ENCODE measurements at places on chromosomes 13 and 19.
A peak's percentile ranks its signal among the peaks of the same experiment; 100 is the strongest.

DNA sequence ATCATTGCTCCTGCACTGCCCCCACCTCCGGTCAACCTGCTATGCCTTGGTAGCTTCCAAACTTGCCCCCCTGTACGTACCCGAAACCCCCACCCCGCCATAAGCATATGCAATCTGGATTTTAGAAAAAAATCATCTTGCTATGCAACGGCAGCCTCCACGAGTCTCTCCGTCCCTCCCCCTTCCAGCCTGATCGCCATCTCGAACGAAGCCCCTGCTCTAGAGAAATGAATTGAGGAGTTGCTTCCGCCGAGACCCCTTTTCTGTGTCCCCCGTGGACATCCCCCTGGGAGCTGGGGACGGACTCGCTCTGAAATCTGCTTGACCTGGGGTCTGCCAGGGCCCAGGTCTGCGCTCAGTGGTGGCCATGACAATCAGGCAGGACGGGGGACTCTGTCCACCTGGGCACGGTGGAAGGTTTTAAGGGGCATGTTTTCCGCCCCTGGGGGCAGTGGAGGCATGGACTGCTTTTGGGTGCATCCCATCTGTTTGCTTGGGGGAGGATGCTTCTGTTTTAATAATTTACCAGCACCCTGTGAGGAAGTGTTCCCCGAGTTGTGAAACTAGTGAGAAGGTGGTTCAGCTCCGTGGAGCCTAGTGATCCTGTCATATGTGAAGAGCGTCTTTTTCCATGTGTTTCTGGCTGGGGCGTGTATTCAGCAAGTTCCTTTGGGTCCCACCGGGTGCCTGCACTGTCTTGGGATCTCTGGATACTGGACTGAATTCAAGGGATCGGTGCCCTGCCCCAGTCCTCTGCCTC, 1.0 kb downstream of the KDM4B start:
- no peak for DNase-seq

DNA sequence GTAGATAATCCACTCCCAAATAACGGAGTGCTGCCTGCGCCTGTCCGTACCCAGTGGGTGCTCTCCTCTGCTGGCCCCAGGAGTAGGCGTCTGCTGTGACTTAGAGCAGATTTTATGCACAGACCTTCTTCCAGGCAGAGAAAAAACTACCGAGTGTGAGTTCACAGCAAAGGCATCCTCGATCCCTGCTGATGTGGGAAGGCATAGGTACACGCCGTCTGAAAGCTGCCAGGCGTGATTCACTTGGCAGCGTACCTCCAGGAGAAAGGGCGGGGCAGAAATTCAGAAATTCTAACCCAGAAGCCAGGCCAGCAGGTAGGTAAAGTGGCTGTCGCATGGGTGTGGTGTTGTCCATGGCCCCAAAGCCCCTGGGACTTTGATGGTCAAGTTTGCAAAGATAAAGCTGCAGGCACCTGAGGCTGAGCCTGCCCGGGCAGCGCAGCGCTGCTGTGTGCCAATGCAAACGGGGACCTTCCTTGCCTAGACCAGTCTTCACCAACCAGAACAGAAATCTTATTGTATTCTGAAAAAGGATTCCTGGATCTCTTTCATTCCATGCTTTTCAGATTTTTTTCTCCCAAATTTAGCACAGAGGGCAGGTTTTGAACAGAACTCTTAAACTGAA, 36.3 kb downstream of the COL4A2 start:
- no peak for DNase-seq

- no peak for DNase-seq
These were observed 3.8 kb upstream of the WDR18 start for GRCh38 chr19:980133-980998.

DNA sequence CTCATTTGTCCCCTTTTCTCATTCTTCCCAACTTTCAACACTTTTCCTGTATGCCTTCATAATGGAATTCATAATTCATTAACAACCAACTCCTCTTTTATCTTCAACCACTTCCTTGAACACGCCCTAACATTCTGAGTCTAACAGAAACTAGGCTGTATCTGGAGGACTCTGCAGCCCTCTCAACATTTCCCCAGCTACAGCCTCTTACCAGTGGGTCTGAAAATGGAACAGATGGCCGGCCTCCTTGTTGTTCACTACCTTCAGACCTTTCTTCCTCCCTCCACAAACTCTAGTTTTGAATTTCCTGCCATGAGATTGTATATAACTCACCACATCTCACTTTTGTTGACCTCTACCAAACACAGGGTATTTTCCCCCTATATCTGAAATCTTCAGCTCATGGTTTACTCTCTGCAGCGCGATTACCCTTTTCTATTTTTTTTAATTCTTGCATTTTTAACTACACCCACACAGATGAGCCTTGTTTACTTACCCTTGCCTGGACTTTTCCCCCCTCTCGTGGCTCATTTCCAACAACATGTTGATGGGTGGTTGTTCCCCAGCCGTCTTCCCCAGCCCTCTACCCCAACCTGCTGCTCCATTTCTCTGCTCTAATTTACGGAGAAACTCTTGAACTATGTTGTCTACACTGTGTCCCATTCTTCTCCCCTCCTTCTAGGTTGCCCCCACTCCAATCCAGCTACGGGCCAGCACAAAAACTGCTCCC, 846 bp downstream of the ZNF790 start:
- no peak for DNase-seq

DNA sequence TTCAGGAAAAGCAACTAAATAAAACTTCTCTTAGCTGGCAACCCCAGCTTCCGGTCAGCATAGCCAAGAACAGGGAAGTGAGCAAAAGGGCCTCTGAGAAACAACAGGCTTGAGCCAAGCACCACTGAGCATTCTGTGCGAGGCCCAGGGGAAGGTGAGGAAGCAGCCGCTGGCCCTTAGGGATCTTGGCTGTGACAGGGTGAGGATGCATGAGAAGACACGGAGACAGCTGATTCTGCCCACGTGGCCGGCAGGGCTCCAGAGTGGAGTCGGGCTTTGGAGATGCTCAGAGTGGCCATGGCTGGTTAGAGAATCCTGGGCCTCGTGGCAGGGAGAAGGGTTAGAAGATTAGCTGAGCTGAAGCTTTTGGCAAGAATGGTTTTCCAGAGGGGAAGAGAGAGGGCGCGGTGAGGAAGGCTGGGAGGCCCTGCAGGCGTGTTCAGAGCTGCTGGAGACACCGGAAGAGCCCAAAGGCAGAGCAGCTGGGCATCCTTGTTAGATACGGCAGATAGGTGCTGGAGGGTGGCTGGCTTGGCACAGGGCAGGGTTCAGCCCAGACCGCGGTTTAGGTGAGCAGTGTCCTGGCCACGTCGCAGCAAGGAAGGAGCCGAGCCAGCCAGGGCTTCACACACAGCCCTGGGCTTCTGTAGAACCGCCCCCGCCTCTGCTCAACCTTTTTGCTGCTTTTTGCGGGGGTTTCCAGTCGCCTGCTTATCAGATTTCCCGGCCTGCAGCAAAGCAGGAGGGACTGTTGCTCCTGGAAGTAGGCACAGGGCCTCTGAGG, 17.3 kb downstream of the UPF1 start:
- no peak for DNase-seq

DNA sequence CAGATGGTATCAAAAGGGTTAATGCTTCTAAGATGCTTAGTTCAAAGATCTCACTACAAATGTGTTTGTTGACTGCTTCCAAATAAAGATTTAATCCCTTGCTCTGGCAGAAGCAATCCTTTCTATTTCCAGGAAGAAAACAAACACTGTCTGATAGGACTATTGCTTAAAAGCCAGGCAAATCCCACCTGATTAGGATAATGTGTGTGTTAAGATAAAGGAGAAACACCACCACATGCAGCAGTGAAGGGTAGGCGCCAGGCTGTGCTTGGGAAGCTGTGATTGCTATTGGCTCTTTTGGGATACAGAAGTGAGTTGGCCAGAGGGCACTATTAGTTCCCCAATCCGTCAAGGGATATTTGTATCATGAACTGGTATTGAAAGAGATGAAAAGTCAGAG, 62.8 kb upstream of the LRCH1 start:
- no peak for DNase-seq

DNA sequence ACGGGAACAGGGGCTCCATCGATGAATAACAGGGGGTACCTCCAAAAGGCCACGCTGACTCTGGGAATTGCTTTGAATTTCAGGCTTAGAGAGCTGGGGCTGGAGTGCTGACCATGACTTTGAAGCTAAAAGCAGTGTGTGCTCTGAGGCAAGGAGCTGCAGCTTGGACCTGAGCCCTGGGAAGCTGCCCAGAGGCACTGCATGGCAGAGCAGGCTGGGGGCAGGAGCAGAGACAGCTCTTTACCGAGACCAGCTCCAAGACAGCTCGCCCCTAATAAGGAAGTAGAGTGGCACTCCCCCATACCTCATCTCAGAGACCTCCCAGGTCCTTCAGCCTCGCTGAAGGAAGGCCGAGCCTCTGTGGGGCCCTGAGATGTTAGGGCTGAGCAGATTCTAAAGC, 200.2 kb downstream of the COL4A1 start:
- DNase-seq, result no peak

- no peak for DNase-seq
These were observed 26.6 kb upstream of the ZMYM5 start for GRCh38 chr13:19890030-19890429.

DNA sequence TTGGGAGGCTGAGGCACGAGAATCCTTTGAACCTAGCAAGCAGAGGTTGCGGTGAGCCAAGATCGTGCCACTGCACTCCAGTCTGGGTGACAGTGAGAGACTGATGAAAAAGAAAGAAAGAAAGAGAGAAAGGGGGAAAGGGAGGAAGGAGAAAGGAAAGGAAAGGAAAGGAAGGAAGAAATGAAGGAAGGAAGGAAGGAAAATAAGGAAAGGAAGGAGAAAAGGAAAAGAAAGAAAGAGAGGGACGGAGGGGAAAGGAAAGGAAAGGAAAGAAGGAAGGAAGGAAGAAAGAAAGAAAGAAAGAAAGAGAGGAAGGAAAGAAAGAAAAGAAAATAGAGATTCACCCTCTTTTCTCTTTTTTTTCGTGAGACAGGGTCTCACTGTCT, 8.7 kb downstream of the PDE4A start:
- DNase-seq, result no peak

- no peak for DNase-seq
These were observed at the start of gene EBI3 for GRCh38 chr19:4229179-4229931. Gene EBI3, plus strand, starts transcription at chr19:4229523. Its CDS starts 28 bp downstream, at chr19:4229551.

- no peak for DNase-seq
These were observed 3.5 kb upstream of the SLITRK5 start for GRCh38 chr13:87667686-87668085.

- no peak for DNase-seq
These were observed 169.5 kb upstream of the UFM1 start for GRCh38 chr13:38180126-38180525.

DNA sequence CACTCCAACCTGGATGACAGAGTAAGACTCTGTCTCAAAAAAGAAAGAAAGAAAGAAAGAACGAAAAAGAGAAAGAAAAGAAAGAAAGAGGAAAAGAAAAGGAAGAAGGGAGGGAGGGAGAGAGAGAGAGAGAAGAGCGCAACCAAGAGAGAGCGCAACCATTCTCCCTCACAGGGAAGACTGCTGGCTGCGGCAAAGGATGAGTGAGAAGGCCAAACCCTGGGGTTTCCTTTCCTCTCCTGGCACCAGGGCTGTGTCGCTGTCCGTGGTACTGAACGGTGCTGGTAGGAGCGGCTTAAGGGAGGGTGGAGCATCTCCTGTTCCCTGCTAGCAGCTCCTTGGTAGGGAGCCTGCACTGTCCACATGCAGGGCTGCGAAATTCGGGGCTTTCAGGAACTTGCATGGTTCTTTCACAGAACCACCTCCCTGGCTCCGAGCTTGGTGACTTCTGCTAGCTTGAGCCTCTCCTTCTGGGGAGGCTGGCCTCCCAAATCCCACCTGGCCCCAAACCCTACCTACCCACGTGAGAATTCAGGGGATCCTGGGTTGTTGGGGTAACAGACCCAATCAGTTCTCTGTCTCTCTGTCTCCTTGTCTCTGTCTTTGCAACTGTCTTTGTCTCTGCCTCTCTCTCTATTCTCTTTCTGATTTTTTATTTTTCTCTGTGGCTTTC, 51.1 kb upstream of the ZNRF4 start:
- DNase-seq, result peak; percentile 3

GRCh38 chr13:47085346-47085745, 188.5 kb upstream of the HTR2A start:
- no peak for DNase-seq

DNA sequence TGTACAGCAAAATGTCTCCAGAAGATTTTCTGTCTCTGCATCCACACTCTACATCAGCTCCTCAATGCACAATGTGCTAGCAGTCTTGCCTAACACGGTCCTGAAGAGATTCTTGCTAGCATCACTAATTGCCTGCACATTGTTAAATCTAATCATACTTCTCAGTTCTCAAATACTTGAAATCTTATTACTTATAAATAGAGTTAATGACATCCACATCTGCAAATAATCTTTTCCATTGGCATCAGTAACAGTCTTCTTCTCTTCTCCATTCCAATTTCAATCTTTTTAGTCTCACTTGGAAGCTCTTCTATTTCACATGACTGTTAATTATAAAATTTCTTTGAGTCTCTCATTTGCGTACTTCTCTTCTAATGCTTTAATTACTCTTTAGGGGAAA, 630.5 kb upstream of the SLITRK6 start:
- no peak for DNase-seq

DNA sequence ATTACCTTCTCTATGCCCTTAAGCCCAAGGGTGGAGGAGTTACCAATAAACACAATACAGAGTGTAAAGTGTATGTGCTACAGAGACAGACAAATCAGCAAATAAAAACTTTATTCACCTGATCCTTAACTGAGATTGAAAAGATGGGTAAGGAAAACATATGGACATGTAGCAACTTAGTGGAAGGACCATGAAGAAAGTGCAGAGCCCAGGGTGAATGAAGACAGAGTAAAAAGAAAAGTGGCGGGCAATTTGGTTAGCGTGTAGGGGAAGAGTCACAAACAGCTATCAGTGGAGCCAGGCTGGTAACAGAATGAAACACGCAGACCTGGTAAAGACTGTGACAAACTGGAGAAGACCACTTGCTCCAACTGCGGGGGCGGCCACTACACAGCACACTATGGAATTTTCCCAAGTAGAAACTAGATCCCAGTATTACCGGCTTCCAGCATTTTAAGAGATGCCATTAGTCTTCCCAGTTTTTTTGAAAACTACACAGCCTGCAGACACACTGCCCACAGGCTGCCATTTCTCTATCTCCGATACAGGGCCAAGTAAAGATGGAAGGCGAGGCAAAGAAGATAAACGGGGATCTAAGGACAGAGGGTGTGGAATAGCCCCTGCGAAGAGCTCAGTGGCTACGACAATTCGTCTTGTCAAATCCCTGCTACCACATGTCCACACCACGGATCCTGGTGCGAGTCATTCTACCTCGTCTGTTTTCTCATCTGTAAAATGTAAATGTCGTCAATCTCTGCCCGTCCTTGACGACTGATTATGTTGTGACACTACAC, 1.2 kb downstream of the UQCRFS1 start:
- no peak for DNase-seq

GRCh38 chr19:29810504-29810871, 1.3 kb upstream of the CCNE1 start:
- DNase-seq, result no peak

GRCh38 chr13:35566340-35566739, 89.9 kb upstream of the MAB21L1 start:
- DNase-seq, result no peak

All from stimulated activated CD8-positive, alpha-beta memory T cell treated with anti-CD3 and anti-CD28 coated beads, Interleukin-15, amount 100 ng/mL, for 4 hours (primary cell).